Retinal pigment epithelial cell (primary cell): ENCODE measurements at places on chromosomes 6 and 20.

DNA sequence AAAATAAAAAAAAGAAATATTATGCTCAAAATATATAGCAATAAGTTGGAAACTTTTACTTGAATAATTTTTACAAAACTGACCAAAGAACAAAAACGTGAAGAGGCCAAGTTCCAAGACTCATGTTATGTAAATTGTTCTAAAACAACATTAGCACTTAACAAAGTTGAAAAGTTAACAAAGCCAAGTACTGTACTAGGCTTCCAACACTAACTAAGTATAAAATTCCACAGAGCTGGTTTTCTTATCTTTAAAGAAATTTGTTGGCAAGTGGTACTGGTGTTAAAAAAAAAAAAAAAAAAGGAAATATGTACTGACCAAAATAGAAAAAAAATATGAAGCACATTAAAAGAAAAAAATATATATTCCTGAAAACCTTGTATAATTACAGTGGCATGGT, 127.8 kb downstream of the SLC16A10 start:
- DNase-seq: no peak

GRCh38 chr6:28589234-28589956, 63.7 kb downstream of the GPX5 start:
- peak; percentile 79 for DNase-seq

- DNase-seq: no peak
Observed at GRCh38 chr6:67133973-67134372, 1426.9 kb upstream of the EYS start.

- no peak for DNase-seq
Observed at GRCh38 chr6:163339466-163339865, 75.1 kb upstream of the QKI start.
